ENCODE measurements at places on chromosomes 3 and 15. TPM values are rescaled to one million over a fixed set of nuclear protein-coding genes. Genes with fewer than 3 reads are reported as not detected.

DNA sequence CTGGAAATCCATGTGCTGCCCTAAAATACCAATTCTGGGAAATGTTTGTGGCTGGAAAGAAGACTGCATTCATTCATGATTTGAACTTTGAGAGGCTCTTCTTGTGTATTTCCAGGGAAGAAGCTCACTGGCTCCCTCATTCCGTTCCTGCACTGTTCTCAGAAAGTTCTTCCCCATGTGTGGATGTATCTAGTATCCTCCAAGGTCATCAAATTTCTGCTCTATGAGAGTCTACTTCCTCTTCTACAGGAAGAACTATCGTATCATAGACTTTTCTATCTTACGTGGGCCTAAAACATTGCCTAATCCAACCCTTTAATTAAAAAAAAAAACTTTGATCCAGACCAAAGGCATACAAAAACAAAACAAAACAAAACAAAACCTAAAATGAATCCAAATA is 2.9 kb downstream of the CCR3 start:
- no peaks in the 10 kb centered on the region for H3K36me3 ChIP-seq
- H3K4me3 ChIP-seq: no peak overlapping the region
- H3K27ac ChIP-seq: no peak overlapping the region
- H3K4me1 ChIP-seq: no peaks in the 10 kb centered on the region
- H3K27me3 ChIP-seq: peaks cover 17% of the 10 kb centered on the region

DNA sequence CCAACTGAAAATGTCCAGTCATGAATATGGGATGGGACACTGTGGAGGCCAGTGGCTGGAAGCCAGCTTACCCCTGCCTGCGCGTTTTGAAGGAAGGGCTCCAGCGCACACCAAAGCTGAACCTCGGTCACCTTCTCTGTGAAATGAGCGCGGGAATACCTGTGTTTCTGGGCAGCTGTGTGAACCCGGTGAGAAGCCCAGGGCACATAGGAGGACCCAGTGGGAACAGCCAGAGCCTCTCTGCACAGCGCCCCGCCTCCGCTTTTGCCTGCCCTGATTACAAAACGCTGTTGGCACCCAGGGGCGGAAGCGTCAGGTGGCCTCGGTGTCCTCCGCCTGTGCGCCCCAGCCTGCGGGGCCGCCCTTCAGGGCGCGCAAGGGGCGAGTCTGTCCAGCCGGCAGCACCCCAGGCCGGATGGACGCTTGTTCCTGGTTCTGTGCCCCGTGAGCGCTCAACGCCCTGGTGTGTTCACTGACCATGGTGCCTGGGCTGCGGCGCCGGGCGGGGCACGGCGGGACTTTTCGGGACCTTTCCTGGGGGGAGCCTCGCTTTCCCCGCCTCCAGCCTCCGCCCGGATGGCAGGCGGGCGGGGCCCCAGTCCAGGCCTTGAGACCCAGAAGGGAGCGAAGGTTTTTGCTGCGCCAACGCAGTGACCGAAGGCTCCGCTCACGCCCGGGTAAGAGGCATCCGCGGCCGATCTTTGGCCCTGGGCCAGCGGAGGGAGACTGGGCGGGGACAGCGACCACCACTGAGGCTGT is at the start of gene SQOR:
TSS of gene SQOR (plus strand) at position 598 of the 759 bp plus-strand sequence. CDS start 23,895 bp downstream, outside the sequence.
- peak; percentile 73 for DNase-seq
- peaks cover 15% of the 10 kb centered on the region for H3K4me1 ChIP-seq
- peak within 1 kb of the TSS; percentile 56 for H3K27ac ChIP-seq
- peaks cover 41% of the 10 kb centered on the region for H3K27me3 ChIP-seq
- no peaks in the 10 kb centered on the region for H3K36me3 ChIP-seq

SMAD6 gene
- total RNA-seq: 31.7 TPM

AMOTL2 gene
- 122 TPM for total RNA-seq

- H3K27ac ChIP-seq: no peak overlapping the region
- no peak overlapping the region for H3K4me3 ChIP-seq
- H3K36me3 ChIP-seq: peaks cover 27% of the 10 kb centered on the region
Measured at GRCh38 chr3:62139957-62140356, 233.4 kb downstream of the FEZF2 start.
